Right renal pelvis (tissue), 4 donors: ENCODE measurements at places on chromosomes 7 and 10. TPM values are rescaled to one million over a fixed set of nuclear protein-coding genes. Genes with fewer than 3 reads are reported as not detected.

PPP1R3C gene
- 37.3 TPM for polyA plus RNA-seq

SFTPD gene
- polyA plus RNA-seq, result 1.2 TPM

BAIAP2L1 gene
- polyA plus RNA-seq, result 12.5 TPM

PAX4 gene
- not detected for polyA plus RNA-seq

CHAT gene
- not detected for polyA plus RNA-seq

TCAF2 gene
- 2.4 TPM for polyA plus RNA-seq

NPFFR1 gene
- 0.20 TPM for polyA plus RNA-seq

ZNF488 gene
- 7.8 TPM for polyA plus RNA-seq
